CD4-positive, alpha-beta T cell treated with Interleukin-6 at 100 ng/mL for 8 hours (primary cell): ENCODE measurements at places on chromosomes 16 and 17.

DNA sequence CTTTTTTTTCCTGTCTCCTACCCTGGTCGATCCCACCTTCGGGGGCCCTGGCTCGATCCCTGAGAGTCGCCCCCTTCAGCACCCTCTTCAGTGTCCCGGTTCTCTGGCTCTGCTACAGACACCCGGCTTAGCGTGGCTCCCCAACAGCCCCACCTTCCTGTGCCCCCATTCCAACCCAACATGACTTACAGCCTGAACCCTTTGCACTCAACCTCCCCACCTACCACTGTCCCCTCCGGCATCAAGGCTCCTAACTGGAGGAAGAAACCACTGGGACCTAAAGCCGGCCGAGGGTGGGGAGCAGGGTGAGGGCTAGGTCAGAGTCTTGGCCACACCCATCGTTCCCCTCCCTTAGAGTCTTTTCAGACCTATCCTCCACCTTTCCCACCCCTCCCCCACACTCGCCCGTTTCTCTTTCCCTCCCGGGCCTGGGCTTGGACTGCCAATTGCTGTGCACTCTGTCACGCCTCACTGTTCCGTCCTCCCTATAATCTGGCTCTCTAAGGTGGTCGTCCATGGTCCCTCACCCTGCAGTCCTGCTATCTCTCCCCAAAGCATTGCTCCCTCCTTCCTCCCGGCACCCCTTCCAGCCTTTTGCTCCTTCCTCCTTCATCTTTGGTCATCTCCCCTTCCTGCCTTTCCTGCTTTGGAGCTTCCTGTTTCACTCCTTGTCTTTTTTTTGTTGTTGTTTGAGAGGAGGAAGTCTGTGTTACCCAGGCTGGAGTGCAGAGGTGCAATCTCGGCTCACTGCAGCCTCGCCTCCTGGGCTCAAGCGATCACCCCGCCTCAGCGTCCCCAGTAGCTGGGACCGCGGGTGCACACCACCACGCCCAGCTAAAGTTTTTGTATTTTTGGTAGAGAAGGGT lies 890 bp upstream of the CLDN7 start:
- DNase-seq, result no peak

DNA sequence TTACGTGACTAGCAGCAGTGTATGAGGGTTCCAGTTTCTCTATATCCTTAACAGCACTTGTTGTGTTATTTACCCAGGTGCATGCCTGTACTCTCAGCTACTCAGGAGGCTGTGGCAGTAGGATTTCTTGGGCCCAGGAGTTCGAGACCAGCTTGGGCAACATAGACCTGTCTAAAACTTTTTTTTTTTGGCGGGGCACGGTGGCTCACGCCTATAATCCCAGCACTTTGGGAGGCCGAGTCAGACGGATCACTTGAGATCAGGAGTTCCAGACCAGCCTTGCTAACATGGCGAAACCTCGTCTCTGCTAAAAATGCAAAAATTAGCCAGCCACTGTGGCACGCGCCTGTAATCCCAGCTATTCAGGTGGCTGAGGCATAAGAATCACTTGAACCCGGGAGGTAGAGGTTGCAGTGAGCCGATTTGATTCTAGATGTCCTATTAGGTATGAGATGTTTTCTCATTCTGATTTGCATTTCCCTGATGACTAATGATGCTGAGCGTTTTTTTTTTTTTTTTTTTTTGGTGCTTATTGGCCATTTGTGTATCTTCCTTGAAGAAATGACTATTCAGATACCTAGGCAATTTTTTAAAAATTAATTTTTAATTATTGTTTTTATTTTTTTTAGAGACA lies 13.4 kb downstream of the CASC3 start:
- DNase-seq, result no peak

GRCh38 chr16:74480150-74481029 lies 59.1 kb upstream of the CLEC18B start:
- no peak for DNase-seq

DNA sequence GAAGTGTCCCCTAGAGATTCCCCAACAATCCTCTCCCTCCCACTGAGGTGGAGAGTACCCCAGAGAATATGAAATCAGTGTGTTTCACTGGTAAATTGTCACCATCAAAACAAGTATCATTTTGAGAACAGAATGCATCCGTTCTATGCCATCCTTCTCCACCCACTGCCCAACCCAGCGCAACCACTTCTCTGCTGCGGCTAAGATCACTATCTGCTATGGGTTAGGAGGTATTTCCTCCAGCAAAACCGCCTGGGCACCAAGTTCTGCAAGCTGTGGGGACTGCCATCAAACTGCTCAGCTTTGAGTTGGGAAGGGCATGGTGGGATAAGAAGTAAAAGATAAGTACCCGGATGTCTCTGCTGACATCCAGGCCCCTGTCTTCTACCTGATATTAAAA lies 24.4 kb downstream of the CNTNAP1 start:
- peak; percentile 63 for DNase-seq

- DNase-seq, result no peak
These were observed 8.6 kb upstream of the GSG1L start for GRCh38 chr16:28072087-28072486.

GRCh38 chr16:20401066-20401465 lies 3.5 kb downstream of the PDILT start:
- no peak for DNase-seq

- DNase-seq, result no peak
These were observed 346.2 kb downstream of the FOXL1 start for GRCh38 chr16:86924537-86924936.

DNA sequence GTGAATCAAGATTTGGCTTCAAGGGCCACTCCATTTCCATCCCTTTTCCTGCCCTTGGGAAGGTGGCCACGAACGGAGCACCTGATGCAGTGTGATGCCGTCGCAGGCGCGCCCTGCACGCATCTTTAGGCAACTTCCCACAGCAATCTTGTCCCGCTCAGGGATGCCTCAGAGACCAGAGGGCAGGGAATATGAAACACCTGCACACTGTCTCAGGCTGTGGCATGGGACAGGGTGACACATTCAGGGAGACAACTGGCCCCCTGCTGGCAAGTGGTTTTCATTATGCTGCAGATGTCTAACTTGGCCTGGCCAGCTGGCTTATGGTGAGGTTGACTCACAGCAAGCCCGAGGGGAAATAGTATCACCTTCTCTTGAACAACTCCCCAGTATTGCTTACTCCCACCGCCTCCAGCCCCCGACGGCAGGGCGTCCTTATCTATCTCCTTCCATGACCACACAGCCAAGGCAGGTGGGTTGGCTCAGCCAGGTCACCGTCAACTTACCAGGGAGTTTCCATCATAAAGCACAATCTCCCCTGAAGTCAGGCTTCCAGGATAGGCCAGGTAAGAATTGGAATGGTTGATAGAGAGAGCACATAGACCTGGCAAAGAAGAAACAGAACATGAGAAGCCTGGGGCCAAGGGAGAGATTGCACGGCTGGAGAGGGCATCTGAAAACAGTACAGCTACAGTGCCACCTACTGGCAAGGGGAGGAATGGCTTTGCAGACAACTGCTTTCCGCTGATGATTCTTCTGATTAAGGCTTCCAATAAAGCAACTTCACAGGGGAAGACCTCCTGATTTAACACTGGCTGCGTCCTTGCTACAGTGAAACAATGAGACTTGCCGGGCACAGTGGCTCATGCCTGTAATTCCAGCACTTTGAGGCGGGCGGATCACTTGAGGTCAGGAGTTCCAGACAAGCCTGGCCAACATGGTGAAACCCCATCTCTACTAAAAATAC lies 21.1 kb downstream of the WIPI1 start:
- DNase-seq, result peak; percentile 87

- no peak for DNase-seq
These were observed 365.7 kb downstream of the NPIPA8 start for GRCh38 chr16:17970816-17971331.

GRCh38 chr16:21645261-21645721 lies 7.1 kb downstream of the IGSF6 start:
- DNase-seq, result peak; percentile 48

DNA sequence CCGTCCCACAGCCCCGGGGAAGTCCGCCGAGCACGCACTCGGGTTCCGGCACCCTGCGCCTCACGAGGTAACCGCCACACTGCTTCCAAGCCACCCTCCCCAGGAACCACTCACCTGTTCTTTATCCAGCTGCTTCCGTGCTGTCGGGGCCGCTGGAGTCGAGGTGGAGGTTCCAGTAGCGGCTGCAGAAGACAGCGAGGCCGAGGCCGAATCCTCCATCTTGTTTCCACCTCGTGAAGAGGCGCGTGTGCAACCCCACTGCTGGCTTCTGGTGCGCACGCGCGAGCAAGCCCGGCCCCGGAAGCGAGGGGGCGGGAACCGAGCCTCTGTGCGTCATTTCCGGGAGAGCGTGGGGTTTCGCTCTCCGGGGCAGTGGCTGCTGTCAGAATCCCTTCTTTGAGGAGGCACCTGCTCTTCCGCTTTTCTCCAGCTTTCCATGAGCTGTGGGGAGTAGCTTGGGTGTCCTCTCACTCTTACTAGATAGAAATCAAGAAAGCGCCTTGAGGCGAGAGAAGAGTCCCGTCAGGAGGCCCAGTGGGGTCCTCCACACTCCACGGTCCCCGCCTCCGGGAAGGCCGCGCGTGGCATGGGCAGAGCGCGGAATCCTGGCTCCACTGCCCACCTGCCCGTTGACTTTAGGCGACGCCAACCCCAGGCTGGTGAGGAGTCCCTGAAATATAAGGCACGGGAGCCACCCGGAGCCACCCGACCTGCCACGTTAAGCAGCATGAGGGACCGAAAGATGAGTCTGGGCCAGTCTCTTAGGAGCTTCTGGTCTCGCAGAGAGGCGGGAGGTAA lies at the start of gene RSL1D1:
Gene RSL1D1, minus strand, starts transcription at position 249 of the 798 bp plus-strand sequence. Its CDS starts 30 bp downstream, at position 219.
- peak; percentile 91 for DNase-seq

- no peak for DNase-seq
These were observed 38.4 kb downstream of the EPN2 start for GRCh38 chr17:19275457-19276127.

- DNase-seq, result no peak
These were observed 53.6 kb downstream of the LDHD start for GRCh38 chr16:75062976-75063346.

- no peak for DNase-seq
These were observed 30.4 kb upstream of the MEAK7 start for GRCh38 chr16:84534815-84535214.

GRCh38 chr17:3544365-3544764 lies 13.2 kb downstream of the TRPV3 start:
- no peak for DNase-seq

DNA sequence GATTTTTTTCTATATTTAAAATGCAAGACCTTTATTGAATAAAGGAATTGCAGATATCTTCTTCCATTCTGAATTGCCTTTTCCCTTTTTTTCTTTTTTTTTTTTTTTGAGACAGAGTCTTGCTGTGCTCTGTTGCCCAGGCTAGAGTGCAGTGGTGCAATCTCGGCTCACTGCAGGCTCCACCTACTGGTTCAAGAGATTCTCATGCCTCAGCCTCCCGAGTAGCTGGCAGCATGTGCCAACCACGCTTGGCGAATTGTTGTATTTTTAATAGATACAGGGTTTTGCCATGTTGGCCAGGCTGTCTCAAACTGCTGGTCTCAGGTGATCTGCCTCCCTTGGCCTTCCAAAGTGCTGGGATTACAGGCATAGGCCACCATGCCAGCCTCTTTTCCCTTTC lies 151.5 kb downstream of the CEP112 start:
- DNase-seq, result no peak

GRCh38 chr17:73564843-73565242 lies 79.4 kb downstream of the SDK2 start:
- no peak for DNase-seq

- no peak for DNase-seq
These were observed 44.6 kb downstream of the VPS35L start for GRCh38 chr16:19599968-19600716.

GRCh38 chr17:67156269-67157199 lies 88.5 kb downstream of the HELZ start:
- no peak for DNase-seq

- DNase-seq, result no peak
These were observed 587 bp downstream of the HS3ST4 start for GRCh38 chr16:25692351-25692741.

GRCh38 chr17:33049781-33050414 lies 58.3 kb downstream of the SPACA3 start:
- no peak for DNase-seq

DNA sequence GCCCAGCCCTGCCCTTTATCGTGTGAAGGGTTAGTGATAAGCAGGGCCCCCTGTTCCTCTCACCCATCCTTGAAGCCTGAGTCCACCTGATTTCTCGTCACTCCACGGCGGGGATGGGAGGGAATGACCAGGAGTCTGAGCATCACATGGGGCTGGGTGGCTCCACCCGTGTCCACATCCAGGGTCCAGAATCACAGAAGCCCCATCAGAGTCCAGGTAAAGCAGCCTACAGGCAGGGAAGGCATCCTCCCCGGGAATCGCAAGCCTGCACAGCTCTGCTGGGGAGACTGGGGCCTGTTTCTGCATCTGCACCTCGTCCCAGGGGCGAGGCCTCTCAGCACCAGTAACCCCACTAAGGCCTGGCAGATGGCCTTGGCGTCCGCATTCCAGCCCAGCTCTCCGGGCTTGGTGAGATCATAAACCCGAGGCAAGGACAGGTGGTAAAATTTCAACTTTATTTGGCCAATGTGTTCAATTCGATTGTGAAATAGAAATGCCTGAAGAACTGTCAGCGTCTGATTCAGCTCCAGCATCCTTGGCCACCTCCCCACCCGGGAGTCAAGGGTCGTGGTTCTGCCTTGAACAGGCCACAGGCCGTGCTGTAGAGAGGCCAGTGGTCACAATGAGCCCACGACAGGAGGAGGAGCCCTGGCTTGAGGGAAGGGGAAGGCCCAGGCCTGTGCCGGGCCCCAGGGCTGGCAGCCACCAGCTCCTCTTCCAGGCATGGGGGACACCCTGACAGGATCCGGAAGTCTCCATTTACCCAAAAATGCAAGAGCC lies 8.1 kb upstream of the PPP1R27 start:
- no peak for DNase-seq

DNA sequence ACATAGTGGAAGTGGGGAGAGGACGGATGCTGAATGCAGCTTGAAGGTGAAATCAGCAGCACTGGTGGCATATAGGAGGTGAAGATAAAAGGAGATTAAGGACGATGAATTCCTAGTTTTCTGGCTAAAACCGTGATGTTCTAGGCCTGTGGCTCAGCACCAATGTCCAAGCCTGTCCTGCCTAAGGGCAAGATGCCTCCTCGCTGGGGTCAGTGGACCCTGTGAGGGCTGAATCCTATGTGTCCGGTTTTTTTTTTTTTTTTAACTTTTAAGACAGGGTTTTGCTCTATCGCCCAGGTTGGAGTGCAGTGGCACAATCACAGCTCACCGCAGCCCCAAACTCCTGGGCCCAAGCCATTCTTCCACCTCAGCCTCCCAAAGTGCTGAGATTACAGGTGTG lies 12.8 kb downstream of the CPNE2 start:
- no peak for DNase-seq

- no peak for DNase-seq
These were observed 4.9 kb downstream of the CDK5RAP3 start for GRCh38 chr17:47975823-47976205.

DNA sequence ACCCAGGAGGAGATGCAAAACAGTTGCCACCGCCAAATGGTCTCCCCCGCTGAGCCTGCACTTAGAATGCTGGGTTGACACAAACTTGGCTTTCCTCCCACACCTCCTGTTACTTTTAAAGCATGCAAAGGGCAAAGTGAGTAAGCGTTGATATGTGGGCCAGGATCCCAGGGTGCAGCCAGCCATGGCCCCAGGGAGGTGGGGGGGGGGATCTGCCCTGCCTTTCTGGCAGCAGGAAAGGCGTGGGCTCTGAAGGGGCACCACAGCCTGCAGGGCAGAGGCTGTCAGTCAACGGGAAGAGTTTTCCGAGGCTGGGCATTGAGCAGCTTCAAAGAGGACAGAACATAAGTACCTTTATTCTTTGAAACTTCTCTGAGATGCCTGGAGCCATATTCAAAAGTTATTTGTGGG lies 142.3 kb downstream of the ABCC12 start:
- no peak for DNase-seq

GRCh38 chr17:57602896-57603295 lies 142.2 kb downstream of the CCDC182 start:
- no peak for DNase-seq
